SK-N-SH (cell line): ENCODE measurements at places on chromosomes 4 and X. TPM values are rescaled to one million over a fixed set of nuclear protein-coding genes. Genes with fewer than 3 reads are reported as not detected.
A peak's percentile ranks its signal among the peaks of the same experiment; 100 is the strongest.

DNA sequence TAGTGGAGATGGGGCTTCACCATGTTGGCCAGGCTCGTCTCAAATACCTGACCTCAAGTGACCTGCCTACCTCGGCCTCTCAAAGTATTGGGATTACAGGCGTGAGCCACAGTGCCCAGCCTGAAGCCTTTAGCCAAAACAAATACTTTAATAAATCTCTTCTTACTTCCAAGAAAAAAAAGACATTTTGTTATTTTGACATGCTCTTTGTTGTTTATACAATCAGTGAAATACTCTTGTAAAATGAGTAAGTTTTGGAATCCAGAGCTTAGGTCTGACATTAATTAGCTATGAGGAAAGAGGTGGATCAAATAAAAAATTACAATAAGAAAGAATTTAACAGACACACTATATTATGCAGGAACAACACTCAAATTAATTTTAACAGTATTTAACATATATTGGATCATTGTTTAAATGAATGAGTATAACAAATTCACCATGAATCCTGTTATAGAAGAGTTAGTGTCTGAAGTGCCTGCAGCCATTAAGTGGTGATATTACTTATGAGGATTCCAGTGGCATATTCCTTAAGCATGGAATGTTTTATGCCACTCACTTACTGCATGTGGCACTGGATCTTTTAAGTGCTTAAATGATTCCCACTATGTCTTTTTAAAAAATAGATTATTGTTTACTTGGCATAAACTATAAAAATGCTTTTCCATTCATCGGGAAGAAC is 260.1 kb upstream of the GIMD1 start:
- no peak for DNase-seq

Gene ZNF182
- 2.1 and 2.6 TPM in 2 replicates for polyA plus RNA-seq

DNA sequence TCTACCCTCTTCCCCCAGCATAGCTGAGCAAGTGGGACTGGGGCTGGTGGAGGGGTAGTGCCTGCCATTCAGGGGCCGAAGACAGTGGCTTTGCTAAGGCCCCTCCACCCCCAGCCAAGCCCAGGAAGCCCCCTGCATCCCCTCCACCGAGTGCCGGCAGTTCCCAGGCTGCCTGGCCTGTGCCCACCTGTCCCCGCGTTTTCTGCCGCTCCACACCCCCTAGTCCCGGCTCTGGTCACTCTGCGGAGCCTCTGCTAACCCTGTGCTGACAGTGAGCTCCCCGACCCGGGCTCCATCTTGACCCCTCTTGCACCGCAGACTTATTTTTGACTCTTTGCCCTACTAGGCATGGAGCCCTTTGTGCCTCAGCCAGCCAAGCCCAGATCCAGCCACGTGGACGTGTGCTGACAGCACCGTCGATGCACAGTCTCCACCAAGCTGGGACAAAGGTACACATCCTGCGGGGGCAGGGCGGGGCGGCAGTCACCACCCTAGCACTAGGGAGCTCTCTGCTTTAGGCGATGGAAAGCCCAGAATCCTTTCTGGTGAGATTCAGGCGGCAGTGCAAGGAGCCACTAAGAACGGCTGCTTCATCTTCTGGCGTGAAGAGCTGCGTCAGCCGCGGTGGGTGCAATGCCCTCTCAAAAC is 96.6 kb downstream of the PHKA2 start:
- DNase-seq: no peak

DNA sequence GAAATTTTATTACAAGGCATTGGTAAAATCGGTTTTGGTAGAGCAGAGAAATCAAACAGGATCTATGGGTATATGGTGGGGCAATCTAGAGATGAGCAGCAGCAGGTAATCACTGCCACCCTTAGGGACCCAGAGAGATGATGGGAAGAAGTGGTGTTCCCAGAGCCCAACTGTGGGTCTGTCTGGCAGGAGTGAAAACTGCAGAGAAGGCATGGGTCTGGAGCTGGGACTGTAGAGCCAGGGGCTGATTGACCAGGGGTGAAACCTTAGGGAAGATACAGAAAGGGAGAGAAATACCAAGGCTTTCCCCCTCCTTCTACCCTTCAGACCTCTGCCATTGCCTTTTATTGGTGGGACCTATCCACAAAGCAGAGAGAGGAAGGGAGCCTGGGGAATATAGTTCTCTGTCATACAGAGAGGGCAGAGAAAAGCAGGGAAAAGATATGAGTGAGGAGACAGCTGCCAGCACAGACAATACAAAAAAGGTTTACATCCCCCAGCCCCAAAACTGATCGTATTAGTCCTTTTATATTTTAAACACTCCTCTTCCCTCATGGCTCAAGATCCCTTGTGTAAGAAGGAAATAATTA is 28.7 kb downstream of the PDLIM5 start:
- peak; percentile 22 for DNase-seq

- no peak for DNase-seq
Measured at GRCh38 chr4:121777625-121778024, 12.7 kb upstream of the SMIM43 start.
